ENCODE measurements at places on chromosomes 1 and 21.

DNA sequence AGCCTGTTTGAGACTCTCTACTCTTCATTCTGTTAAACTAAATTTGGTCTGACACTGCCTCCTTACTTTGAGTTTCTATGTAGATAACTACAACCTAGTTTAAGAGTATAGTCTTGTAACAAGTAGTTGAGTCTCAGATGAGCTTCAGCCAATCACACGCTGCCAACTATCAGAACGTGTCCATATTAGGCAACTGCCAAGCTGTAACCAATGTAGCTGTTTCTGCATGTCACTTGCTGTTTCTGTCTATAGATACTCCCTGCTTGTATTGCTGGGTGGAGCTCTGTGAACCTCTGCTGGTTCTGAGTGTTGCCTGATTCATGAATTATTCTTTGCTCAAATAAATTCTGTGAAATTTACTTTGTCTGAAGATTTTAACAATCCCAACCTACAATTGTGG lies 452.6 kb upstream of the NR5A2 start:
- DNase-seq: no peak

- no peak for DNase-seq
Observed at GRCh38 chr1:194535369-194535768, 1349.0 kb upstream of the B3GALT2 start.

- no peak for DNase-seq
Observed at GRCh38 chr1:182183606-182184005, 122.1 kb upstream of the ZNF648 start.

- no peak for DNase-seq
Observed at GRCh38 chr1:3073489-3074296, 4.7 kb downstream of the PRDM16 start.

- DNase-seq: no peak
Observed at GRCh38 chr1:239302696-239303095, 83.7 kb upstream of the CHRM3 start.

DNA sequence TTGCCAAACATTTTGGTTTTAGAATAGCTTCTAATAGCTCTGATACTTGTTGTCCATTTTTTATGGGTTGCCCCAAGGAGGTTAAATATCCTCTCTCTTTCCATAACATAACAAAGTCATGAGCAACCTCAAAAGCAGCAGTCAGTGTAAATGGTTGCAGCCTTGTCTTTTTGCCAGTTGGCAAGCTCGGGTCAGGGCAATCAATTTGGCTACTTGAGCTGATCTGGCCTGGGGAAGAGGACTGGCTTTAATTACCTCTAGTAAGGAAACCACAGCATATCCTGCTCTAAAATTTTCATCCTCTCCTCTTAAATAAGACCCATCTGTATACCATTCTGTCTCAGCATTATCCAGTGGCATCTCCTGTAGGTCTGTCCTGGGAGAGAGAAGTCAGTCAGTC lies 21.2 kb upstream of the FMO4 start:
- no peak for DNase-seq
